ENCODE measurements at places on chromosomes 12 and 14.
A peak's percentile ranks its signal among the peaks of the same experiment; 100 is the strongest.

- no peak for DNase-seq
Measured at GRCh38 chr12:112598626-112599025, 179.9 kb downstream of the PTPN11 start.

DNA sequence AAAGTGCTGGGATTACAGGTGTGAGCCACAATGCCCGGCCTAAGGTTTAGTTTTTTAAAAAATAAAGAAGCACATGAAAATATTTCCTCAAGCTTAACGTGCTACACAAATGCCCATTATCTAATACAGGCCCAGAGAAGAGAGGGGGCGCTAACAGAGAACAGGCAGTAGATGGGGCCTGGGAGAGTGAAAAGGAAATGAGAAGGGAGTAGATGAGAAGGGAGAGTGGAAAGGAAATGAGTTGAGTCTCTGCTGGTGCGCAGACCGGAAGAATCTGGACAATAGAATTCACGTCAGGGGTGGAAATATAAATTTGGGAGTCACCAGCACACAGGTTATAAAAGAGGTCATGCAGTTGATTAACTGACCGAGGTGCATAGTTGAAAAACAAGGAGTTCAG, 10.7 kb downstream of the PXN start:
- no peak for DNase-seq

GRCh38 chr12:31732926-31733548, 4.2 kb upstream of the AMN1 start:
- DNase-seq, result no peak

GRCh38 chr14:23482823-23483148, 13.3 kb downstream of the NGDN start:
- DNase-seq, result no peak

DNA sequence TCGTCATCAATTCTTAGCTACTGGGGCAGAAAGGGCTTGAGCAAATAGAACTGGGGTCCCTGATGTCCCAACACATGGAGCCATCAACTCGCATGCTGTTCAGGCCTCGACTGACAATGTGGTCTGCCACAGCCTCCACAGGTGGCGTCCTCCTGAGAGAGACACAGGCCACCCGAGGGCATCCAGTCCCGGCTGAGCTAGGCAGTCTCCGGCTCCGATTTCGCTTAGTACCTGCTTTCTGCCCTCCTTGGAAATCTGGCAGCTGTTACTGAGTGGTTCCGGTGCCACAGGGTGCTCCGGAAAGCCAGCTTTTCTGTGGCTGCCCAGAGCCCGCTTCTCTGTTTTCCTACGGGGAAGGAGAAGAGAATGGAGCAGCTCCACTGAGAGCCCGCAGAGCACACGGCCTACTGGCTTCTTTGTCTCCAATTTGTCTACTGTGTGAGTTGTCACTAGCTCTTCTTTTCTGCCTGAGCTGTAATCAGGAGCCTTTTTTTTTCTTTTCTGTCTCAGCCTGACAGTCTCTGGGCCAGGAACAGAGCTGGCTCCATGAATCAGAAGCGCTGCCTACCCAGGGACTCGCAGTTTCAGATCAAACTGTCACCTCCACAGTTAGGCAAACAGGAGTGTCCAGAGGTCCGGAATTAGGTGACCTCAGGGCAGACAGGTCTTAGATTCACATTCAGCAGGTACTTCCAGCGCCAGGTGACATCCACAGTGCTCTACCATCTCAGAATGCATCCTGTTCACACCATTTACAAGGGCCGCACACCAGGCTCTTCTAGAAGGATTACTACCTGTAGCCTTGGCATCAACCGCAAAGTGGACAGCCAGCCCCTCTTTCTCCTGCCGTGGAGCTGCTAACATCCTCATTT, 73.3 kb downstream of the MOK start:
- no peak for DNase-seq

GRCh38 chr12:51850081-51850964, 1.8 kb upstream of the FIGNL2 start:
- DNase-seq, result no peak

- DNase-seq, result no peak
Measured at GRCh38 chr12:116339062-116339461, 61.6 kb upstream of the MED13L start.

- DNase-seq, result no peak
Measured at GRCh38 chr12:52590021-52590420, 11.2 kb downstream of the KRT72 start.

GRCh38 chr14:34049790-34050189, 98.9 kb upstream of the EGLN3 start:
- no peak for DNase-seq

DNA sequence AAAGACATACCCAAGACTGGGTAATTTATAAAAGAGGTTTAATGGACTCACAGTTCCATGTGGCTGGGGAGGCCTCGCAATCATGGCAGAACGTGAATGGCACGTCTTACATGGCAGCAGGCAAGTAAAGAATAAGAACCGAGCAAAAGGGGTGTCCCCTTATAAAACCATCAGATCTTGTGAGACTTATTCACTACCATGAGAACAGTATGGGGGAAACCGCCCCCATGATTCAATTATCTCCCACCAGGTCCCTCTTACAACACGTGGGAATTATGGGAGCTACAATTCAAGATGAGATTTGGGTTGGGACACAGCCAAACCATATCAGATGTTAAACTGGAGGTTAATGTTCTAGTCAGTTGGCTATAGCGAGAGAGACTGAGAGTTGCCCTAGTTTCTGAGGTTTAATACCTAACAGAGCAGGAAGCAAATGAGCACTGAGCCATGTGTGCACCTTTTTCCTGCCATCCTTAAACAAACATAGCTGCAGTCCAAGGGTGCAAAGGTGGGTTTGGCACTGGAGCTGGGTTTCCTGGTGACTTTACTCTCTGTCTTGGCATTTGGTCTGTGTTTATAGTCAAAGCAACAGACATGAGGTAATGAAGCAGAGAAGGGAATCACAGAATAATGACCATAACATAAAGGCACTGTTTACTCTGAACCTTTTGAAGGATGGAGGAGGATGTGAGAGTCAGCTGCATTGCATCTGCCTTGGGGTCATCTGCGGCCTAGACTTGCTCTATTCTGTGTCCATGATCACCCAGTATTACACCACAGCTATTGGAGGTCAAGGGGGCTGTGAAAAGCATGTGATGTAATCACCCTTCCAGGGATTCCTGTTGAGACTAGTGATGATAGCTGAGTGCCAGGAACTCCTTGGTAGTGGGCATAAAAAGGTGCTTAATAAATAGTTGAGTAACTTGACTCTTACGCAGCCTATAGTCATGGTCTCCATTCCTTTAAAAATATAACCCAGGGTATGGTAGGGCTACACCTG, 83.6 kb upstream of the USP44 start:
- DNase-seq, result no peak

- DNase-seq, result peak; percentile 79
Measured at GRCh38 chr14:69715725-69716477, 51.0 kb upstream of the SRSF5 start.

GRCh38 chr14:71668186-71668912, 263.9 kb upstream of the RGS6 start:
- no peak for DNase-seq

GRCh38 chr12:100473716-100474150, at the start of gene NR1H4:
Gene NR1H4, plus strand, starts transcription at chr12:100473866. Its CDS starts 19,458 bp downstream, at chr12:100493324.
- no peak for DNase-seq

GRCh38 chr12:126926023-126926594, 1340.9 kb upstream of the TMEM132C start:
- DNase-seq, result no peak

DNA sequence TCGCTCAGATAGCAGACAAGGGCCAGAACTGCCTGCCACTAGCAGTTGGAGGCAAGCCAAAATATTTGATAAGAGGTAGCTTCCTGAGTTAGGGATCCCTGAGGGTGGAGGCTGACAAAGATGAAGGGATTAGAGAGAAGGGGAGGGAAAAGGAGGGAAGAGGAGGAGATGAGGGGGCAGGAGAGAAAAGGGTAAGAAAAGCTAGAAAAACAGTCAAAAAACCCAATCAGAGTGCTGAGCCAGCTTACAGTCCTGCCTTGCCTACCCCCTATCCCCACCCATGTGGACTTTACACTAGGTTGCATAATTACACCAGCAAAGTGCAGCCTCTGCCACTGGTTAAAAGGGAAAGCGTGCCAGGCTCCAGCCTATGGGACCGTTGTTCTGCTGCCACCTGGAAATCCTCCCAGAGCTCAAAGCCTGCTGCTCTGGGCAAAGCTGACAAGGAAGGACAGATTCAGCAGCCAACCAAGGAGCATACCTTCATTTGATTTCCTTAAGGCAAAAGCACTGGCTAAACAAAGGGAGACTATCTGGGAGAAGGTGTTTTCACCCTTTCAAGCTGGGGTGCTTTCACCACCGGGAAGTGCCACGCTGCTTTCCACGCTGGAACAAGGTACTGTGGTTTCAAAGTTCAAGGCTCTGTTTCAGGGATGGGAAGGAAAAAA, 3.8 kb upstream of the NUMB start:
- DNase-seq, result peak; percentile 65

DNA sequence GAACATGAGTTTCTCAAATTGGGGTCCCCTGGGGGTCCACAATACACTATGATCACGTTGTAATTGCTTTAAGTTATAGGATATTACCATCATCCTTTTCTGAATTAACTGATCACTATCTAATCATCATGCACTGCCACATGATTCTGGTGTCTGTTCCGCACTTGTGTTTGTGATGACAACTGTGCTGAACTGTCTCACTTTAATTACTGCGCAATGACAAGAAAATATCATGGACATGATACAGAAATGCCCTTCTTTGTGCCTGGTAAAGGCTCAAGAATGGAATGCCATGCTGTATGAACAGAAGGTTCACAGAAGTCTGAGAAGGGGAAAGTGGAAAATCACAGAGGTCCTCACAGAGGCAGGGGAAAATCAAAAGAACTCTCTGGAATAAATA, 65.8 kb upstream of the NOS1 start:
- no peak for DNase-seq

- DNase-seq, result no peak
Measured at GRCh38 chr12:1841586-1842182, 21.3 kb downstream of the LRTM2 start.

DNA sequence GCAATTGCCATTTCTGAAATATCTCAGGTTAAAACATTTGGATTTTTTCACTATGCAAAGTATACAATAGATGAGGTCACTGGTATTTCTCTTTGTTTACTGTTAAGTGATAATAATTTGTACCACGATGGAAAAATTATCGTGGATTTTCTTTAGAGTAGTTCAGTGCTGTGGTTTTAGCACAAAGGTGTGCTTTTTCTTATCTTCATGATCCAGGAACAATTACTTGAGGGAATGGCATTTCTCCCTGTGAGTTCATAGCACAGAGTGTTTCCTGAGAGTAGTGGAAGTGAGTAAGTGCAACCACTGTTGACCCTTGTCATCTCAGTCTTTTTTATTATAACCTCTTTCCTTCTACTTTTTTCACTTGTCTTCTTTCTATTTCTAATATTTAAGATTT, 86.8 kb downstream of the FGD4 start:
- no peak for DNase-seq

- peak; percentile 44 for DNase-seq
Measured at GRCh38 chr12:45216230-45216982, 511 bp downstream of the ANO6 start.

DNA sequence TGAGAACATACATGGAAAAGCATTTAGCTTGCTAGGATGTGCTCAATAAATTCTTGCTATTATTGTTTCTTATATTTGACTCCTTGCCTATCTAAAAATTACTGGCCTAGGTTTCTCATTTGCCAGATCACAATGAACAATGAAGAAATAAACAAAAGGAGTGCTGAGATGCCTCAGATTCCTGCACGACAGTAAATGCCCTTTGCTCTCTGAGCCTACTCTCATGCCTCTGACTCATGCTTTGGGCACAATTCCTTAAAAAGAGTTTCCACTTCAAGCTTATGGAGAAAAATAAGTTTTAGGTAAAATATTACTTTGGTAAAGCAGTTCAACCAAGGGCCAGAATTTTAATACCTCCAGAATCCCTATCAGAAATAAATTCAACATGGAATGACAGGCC, 30.9 kb downstream of the GRIN2B start:
- no peak for DNase-seq

- DNase-seq, result peak; percentile 11
Measured at GRCh38 chr12:10395390-10395998, 5.7 kb upstream of the KLRK1 start.

DNA sequence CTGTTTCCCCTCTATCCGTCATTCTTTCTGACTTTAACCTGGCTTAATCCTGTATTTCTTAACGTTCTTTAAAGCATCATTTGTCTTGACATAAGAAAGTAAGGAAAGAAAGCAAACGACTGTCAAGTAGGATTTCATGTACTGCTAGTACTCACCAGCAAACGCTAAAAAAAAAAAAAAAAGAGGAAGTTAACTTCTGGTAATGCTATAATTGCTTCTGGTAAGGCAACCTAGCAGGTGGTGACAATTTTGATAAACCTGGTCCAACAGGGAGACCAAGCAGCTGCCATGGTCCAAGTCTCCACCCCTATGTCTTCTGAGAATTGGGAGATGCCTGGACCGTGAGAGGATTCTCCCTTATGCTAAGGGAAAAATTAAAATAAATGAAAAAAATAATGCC, 306.6 kb downstream of the DAD1 start:
- DNase-seq, result no peak

- no peak for DNase-seq
Measured at GRCh38 chr14:49851813-49852212, 775 bp downstream of the NEMF start.

DNA sequence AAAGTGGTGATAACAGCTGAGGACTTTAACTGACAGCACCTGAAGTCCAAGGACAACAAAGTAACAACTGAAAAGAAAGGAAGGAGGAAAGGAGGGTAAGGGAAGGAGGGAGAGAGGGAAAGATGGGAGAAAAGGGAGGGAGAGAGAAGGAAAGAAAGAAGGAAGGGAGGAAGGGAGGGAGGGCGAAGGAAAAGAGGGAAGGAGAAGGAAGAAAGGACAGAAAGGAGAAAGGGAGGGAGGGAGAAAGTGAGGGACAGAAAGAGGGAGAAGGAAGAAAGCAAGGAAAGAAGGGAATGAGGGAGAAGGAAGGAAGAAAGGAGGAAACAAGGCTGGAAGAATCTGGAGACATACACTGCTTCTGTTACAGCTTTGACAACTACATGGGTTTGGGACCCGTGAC, 494.4 kb downstream of the FUT8 start:
- no peak for DNase-seq

DNA sequence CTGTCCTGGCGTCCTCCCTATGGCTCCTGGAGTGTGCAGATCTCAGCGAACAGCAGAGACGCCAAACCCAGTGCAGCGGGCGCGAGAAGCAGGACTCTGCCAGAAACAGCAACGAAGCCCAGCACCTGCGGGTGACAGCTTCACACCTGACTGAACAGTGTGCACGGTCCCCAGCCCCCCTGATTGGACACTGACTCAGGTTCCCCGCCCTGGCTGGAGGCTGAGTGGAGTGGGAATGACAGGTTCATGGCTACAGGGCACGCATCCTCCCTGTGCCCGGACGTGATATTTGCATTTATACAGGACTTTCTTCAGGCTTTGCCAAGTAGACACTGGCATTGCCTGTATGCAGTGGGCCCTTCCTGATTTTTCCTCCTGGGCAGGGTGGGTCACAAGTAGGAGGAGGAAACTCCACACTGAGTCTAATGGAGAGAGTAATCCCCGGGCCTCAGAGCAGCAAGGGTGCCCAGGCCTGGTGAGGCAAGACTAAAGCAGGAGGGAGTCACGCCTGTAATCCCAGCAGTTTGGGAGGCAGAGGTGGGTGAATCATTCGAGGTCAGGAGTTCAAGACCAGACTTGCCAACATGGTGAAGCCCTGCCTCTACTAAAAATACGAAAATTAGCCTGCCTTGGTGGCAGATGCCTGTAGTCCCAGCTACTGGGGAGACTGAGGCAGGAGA, 71.6 kb downstream of the ASCL4 start:
- DNase-seq, result no peak

GRCh38 chr12:42617622-42618021, 28.1 kb upstream of the PRICKLE1 start:
- no peak for DNase-seq
